ENCODE measurements at places on chromosomes 3 and 15.

GRCh38 chr15:67613211-67613610, 70.7 kb downstream of the MAP2K5 start:
- no peak for DNase-seq

GRCh38 chr3:42991341-42992315, 12.5 kb downstream of the GASK1A start:
- peak; percentile 66 for DNase-seq

- DNase-seq: no peak
Measured at GRCh38 chr3:100216713-100217112, 44.1 kb upstream of the TBC1D23 start.

- no peak for DNase-seq
Measured at GRCh38 chr3:112085735-112086075, 484 bp upstream of the C3orf52 start.

GRCh38 chr3:166510382-166510781, 673.2 kb upstream of the BCHE start:
- no peak for DNase-seq

GRCh38 chr15:92661956-92662355, 6.4 kb upstream of the FAM174B start:
- DNase-seq: no peak

DNA sequence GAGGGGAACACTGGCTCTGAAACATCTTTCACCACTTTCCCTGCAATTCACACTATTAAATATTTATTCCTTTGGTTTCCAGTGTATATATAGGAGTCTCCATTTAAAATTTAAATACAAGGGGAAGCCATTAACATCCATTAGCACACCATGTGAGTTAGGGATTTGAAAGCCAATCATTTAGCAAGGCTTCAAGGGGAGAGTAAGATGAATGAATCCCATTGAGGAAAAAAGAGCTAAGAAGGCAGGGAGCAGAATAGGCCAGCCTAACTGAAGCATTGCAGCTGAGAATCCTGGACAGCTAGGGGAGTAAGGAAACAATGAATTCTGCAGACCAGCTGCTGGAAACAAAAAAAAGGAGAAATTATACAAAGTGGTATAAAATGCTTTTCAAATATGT, 426.1 kb downstream of the IL5RA start:
- DNase-seq: no peak

DNA sequence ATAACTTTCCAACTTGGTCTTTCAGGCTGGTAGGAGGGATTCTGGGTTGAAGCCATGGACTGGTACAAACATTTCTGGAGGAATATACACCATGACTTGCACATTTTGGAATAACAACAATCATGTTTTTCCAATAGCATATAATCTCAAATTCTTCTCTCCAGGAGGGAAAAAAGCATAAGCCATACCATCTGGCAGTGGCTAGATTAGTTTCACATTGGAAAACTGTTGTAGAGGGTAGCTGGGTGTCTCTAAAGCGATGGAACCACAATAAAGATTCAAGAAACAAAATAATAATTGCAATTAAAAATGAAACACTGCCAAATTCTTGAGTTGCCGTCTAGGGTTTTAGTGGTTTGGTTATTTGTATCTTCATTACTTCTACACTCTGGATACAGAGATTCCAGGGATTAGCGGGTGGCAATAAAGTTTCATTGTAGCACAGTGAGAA, 278.5 kb upstream of the RASGRP1 start:
- DNase-seq: no peak

GRCh38 chr3:67654099-67654843, at the start of gene SUCLG2:
SUCLG2 (minus strand) TSS chr3:67654612; CDS start chr3:67654586, 26 bp downstream.
- peak; percentile 83 for DNase-seq

- no peak for DNase-seq
Measured at GRCh38 chr3:120793601-120794000, 51.1 kb downstream of the GTF2E1 start.

GRCh38 chr3:97684490-97684889, 80.1 kb upstream of the ARL6 start:
- no peak for DNase-seq

- DNase-seq: peak; percentile 75
Measured at GRCh38 chr3:186255703-186256331, 106.2 kb downstream of the DGKG start.
